Hindlimb muscle (tissue), 1 donor: ENCODE measurements at places on chromosomes 11 and 22. TPM values are rescaled to one million over a fixed set of nuclear protein-coding genes. Genes with fewer than 3 reads are reported as not detected.

DNA sequence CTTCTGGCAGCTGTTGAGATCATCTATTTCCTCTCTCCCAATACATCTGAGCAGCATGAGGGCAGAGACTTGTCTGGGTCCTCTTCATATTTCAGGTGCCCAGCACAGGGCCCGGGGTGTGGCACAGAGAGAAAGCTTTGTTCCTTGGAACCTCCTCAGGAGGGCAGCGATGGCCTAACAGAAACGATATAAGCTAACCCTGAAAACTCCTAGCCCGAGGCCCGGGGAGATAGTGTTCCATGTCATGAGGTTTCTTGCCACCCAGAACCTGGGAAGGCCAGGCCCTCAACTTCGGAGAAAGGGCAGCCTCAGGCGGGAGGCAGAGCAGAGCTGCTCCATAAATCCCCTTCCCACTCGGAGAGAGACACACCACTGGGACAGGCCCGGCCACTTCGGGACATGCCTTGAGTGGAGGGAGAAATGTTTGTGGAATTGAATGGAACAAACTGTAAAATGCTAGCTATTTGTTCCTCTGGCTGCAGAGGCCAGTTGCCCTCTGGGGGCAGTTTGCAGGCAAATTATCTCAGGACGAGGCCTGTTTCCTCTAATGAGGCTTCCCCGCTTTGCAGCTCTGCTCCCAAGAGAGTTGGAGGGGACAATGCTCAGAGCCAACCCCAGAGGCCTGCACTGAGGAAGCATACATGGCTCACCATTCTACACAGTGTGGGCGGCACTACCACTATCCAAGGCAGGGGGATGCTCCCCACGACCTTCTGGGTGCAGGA, 11.6 kb downstream of the ARRB1 start:
- no peak for DNase-seq

DNA sequence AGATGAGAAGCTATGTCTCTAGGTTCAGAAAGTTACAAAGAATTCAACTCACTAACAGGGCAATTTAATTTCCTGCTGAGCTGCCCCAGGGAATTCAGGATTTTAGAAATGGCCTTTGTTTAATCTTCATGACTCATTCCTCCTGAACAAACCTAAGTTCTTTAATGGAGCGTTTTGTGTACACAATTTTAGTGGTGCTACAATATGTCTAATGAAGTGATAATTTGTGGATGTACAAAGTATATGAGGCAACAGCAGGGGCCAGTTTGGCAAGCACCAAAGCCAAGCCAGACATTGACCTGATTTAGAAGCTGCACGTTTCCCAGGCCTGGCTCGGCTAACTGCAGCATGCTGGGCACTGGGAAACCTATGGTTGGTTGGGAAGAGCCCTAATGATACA, 34.4 kb upstream of the HEPHL1 start:
- DNase-seq = no peak

DNA sequence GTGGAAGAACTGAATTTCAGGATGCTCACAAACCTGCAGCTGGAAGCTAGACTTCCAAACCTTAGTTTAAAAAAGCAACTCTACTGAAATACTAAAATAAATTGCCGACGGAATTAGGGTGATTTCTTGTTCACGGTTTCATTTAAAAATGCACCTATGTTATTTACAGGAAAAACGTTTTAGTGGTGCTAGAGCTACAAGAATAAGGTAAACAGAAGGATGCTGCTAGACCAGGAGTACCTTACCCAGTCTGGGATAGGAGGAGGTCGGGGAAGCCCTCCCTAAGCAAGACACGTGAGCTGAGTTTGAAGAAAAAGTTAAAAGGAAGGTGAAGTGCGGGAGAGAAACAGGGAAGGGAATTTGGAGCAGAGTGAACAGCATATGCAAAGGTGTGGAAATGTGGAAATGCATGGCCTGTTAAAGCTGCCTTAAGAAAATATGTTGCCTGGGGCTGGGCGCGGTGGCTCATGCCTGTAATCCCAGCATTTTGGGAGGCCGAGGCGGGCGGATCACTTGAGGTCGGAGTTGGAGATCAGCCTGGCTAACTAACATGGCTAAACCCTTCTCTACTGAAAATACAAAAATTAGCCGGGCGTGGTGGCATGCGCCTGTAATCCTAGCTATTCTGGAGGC, 1.4 kb upstream of the FTH1 start:
- DNase-seq = no peak

The IFTAP gene
- polyA plus RNA-seq = 39.7 TPM

The FOLR2 gene
- polyA plus RNA-seq = 31.4 TPM
